ENCODE measurements at places on chromosomes 4 and X.

DNA sequence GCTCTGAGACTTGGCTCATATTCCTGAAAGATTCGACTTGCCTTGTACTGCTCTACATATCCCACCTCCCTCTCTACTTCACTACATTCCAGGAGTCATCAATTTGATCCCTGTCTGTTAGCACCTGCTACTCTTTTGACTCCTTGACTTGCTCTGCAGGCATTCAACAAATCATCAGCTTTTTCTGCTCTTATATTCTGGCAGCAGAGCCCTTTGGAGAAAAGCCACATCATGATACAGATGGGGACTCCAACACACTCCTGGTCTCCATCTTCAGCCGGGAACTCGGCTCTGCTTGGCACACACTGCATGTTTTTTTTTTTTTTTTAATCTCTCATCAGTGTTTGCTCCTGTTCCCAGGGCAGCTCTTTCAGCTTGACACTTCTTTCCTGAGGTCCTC is 293.2 kb upstream of the LCORL start:
- no peak for DNase-seq

- DNase-seq, result no peak
Observed at GRCh38 chr4:26269038-26269437, 51.8 kb upstream of the RBPJ start.

DNA sequence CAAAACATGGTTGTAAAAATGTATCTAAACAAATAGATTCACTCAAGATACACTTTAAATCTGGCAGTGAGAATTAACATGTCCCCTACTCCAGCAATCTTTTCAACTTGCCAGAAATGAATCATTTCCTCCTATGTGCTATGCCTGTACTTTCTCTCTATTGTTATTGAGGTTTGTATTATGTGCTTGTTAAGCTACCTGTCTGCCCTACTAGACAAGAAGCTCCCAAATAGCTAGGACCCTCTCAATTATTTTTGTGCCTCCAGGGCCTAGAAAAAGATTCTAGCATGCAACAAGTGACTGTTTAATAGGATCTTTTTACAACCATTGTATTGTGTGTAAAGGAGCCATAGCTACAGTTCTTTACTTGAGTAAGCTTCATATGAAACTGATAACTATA is 3.5 kb upstream of the SAP30 start:
- no peak for DNase-seq

GRCh38 chr4:153519687-153520086 is 53.5 kb downstream of the TMEM131L start:
- DNase-seq, result no peak

- DNase-seq, result no peak
Observed at GRCh38 chr4:1813915-1814314, 20.8 kb downstream of the FGFR3 start.

Data from stimulated activated CD8-positive, alpha-beta memory T cell treated with anti-CD3 and anti-CD28 coated beads, Interleukin-15, amount 100 ng/mL, for 1 hour (primary cell).